ENCODE measurements at places on chromosomes 2 and 18.

DNA sequence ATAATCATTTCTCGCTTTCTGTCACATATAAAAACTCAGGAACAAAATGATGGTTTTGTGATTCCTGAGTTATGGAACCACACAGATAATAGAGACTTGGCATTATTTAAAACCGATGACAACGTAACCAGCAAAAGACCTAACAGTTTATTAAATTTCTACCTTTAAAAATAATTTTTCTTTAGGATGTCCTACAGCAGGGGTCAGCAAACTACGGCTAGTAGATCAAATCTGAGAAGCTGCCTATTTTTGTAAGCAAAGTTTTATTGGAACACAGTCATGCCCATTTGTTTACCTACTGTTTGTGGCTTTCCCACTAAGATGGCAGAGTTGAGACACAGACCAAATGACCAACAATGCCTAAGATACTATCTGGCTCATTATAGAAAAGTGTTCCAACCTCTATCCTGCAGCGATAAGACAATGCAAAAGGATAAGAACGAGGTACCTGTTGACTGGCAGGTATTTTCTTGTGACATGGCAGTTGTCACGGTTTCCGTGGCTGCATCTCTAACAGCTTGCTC, 53.0 kb upstream of the ZFP36L2 start:
- DNase-seq: no peak

- DNase-seq: peak; percentile 64
These were observed 13.2 kb downstream of the NABP1 start for GRCh38 chr2:191691016-191691735.

DNA sequence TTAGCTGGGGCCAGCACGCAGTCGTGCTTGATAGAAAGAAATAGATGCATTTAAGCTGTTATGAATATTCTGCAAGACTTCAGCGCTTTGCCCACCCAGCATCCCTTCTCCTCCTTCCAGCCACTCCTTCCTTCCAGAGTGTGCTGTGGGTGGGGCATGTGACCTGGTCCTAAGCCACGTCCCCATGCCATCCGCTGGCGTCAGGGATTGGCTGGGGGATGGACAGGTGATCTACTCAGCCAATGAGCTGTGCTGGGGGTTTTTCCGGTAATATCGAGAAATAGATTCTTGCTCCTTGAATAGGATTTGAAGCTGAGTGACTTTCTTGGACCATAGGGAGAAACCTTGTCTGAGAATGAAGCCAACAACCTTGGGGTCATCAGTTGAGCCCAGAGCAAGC, 4.8 kb upstream of the ZAP70 start:
- no peak for DNase-seq

DNA sequence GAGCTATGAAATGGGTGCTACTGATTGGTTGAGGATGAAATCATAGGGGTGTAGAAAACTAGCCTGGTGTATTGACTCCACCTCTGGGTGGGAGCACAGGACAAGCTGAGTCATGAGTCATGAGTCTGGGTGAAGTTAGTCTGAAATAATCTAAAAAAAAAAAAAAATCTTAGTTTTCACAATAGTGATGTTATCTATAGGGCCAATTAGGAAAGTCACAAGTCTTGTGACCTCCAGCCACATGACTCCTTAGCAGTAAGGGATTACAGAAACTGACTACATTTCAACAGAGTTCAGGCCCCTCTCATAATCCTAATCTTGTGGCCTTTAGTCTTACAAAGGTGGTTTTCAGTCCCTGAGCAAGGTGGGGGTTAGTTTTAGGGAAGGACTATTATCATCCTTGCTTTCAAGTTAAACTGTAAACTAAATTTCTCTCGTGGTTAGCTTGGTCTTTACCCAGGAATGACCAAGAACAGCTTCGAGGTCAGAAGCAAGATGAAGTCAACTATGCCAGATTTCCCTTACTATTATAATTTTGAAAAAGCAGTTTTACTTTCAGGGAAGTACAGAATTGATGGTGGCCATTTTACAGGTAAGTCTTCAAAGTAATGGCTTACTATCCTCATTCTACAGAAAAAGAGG, 338.0 kb upstream of the GYPC start:
- no peak for DNase-seq

DNA sequence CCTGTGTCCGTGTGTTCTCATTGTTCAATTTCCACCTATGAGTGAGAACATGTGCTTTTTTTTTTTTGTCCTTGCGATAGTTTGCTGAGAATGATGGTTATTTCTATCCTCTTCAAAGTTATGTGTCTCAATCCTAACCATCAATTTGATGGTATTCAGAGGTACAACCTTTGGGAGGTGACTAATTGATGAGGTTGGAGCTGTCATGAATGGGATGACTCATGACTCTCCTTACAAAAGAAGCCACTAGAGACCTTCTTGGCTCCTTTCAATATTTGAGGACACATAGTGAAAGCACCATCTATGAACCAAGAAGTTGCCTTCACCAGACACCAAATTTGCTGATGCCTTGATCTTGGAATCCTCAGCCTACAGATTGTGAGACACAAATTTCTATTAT, 677.1 kb upstream of the DDX18 start:
- no peak for DNase-seq
